ENCODE measurements at places on chromosomes 4 and X. TPM values are rescaled to one million over a fixed set of nuclear protein-coding genes. Genes with fewer than 3 reads are reported as not detected.

DNA sequence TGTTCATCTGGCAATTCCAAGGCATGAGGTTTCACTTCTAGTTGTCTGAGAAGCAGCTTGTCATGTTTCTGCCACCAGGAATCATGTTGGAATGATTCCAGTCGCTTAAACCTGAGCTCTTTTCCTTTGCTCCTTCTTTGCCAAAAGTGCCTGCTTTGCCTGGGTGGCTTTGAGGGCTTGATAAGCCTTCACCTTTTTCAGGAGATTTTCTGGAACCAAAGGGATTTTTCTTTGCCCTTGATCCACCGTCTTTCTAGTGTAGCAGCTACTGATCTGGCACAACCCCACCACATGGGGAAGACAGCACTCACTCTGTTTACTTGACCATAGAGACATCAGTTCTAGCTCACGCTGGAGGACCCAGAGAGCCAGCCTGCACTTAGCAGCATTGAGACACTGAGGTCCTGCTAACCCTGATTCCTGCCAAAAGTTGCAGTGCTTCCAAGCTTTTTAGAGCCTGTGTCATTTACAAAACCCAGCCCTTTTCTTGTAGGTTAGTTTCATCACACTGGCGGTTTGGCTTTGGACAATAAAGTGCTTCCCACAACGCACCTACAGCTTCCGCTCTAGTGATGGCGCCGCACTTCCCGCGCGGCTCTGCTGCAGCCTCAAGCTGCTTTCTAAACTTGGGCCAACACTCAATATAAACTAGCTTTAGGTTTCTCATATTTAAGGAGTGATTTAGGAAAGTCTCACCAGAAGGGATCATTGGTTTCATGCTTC, 7.3 kb upstream of the CCNI start:
- H3K4me1 ChIP-seq, result peaks cover 9% of the 10 kb centered on the region
- H3K36me3 ChIP-seq, result no peaks in the 10 kb centered on the region
- no peak overlapping the region for H3K4me3 ChIP-seq
- no peaks in the 10 kb centered on the region for H3K27me3 ChIP-seq
- no peak for DNase-seq

- H3K27me3 ChIP-seq, result peaks cover 23% of the 10 kb centered on the region
- no peak overlapping the region for H3K27ac ChIP-seq
- H3K4me1 ChIP-seq, result no peaks in the 10 kb centered on the region
Observed at GRCh38 chrX:51641421-51642021, 22.8 kb upstream of the CENPVL3 start.

GRCh38 chrX:10496345-10496965, 123.9 kb downstream of the MID1 start:
- H3K36me3 ChIP-seq, result no peaks in the 10 kb centered on the region
- DNase-seq, result no peak
- no peak overlapping the region for H3K4me3 ChIP-seq

- DNase-seq, result no peak
- H3K27me3 ChIP-seq, result no peaks in the 10 kb centered on the region
- no peak overlapping the region for H3K4me3 ChIP-seq
- no peak overlapping the region for H3K27ac ChIP-seq
- H3K36me3 ChIP-seq, result no peaks in the 10 kb centered on the region
Observed at GRCh38 chr4:22476011-22476410, 39.9 kb downstream of the ADGRA3 start.

- DNase-seq, result no peak
- H3K27me3 ChIP-seq, result no peaks in the 10 kb centered on the region
- H3K36me3 ChIP-seq, result peaks cover 4% of the 10 kb centered on the region
- H3K4me3 ChIP-seq, result no peak overlapping the region
Observed at GRCh38 chr4:186781032-186781917, 57.6 kb upstream of the FAT1 start.

GRCh38 chr4:56535915-56536314, 30.3 kb downstream of the ARL9 start:
- no peaks in the 10 kb centered on the region for H3K36me3 ChIP-seq
- H3K27ac ChIP-seq, result no peak overlapping the region
- no peak overlapping the region for H3K4me3 ChIP-seq
- peaks cover 5% of the 10 kb centered on the region for H3K4me1 ChIP-seq

- no peaks in the 10 kb centered on the region for H3K36me3 ChIP-seq
- peak overlapping the region; percentile 10 for H3K4me3 ChIP-seq
- no peak for DNase-seq
- peak overlapping the region; percentile 28 for H3K27ac ChIP-seq
- peaks cover 5% of the 10 kb centered on the region for H3K4me1 ChIP-seq
Observed at GRCh38 chr4:689723-690122, 772 bp upstream of the SLC49A3 start.

GRCh38 chr4:120718979-120719566, 203.5 kb downstream of the PRDM5 start:
- H3K4me1 ChIP-seq, result no peaks in the 10 kb centered on the region
- no peaks in the 10 kb centered on the region for H3K36me3 ChIP-seq
- H3K27me3 ChIP-seq, result peaks cover 2% of the 10 kb centered on the region
- H3K4me3 ChIP-seq, result no peak overlapping the region

Gene GPRASP1
- total RNA-seq, result 1.1 TPM

Gene TRPC5OS
- total RNA-seq, result not detected

Gene SSX4B
- not detected for total RNA-seq

Gene GRID2
- total RNA-seq, result not detected
